ENCODE measurements at places on chromosomes 4 and X.

GRCh38 chrX:42237956-42238355 is 314.6 kb upstream of the CASK start:
- no peak for DNase-seq

GRCh38 chrX:68261060-68261672 is 172.1 kb downstream of the OPHN1 start:
- DNase-seq: no peak

DNA sequence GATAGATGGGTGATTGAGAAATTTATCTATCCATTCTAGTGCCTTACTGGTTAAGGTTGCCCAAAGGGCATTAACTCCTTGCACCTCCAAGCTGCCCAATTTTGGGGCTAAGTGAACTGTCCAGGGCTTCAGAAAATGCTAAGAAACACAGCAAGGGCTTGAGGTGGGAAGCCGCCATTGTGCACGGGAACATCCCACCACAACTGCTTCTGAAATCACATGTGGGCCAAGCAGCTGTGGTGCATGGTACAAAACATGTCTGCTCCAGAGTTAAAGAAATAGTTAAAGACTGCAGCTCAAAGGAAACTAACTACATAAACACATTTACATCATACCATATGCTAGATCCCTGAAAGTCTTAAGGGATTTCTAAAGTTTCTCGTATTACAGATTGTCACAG is 144.3 kb upstream of the NDST3 start:
- no peak for DNase-seq

DNA sequence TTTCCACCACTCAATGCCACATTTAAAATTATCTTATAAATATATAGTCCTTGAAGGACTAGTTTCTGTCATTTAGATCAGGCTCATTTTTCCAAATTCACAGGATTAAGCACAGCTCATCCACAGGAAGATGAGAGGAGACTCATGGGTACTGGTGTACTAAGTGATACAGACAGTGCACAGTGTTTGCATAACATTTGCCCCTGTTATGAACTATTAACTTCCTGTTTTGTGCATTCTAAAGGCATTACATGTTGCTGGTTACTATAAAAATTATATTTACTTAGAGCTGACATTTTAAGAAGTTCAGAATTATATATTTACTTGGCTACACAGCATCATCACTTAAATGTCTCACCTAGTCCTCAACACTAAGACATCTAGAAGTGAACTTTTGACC is 772.0 kb downstream of the TECRL start:
- no peak for DNase-seq

GRCh38 chrX:150544835-150545770 is 23.3 kb upstream of the MTM1 start:
- DNase-seq: no peak

- no peak for DNase-seq
Measured at GRCh38 chr4:17557880-17558279, 19.1 kb upstream of the LAP3 start.

- DNase-seq: no peak
Measured at GRCh38 chr4:152424977-152425376, 110.9 kb downstream of the FBXW7 start.

DNA sequence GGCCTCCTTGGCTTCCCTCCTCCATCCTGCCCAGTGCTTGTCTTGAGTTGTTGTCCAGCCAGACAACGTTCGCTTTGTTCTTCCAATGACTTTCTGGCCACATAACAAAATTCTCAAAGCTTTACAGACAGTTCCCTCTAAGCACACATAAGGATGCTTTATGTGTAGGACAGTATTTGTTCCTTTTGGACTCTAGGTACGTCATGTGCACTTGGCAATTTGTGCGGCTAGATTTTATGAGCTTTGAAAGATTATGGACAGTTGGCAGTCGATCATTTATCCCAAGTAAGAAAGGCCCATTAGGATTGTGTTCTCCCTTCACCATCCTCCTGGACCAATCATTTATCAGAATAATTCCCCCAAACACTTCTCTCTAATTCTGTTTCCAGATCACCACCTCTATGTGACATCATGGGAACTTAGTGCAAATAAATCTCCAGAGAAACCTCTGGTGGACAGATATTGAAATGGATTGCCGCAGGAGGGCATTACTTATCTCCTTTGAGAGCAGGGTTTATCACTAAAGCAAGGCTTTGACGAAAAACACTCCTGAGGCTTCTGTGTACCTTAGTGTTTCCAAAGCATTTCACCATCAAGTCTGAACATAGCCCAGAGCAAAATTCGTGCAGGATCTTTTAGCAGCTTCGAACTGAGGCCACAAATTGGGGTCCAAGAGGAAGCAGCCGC is 77.4 kb upstream of the BMPR1B start:
- no peak for DNase-seq

DNA sequence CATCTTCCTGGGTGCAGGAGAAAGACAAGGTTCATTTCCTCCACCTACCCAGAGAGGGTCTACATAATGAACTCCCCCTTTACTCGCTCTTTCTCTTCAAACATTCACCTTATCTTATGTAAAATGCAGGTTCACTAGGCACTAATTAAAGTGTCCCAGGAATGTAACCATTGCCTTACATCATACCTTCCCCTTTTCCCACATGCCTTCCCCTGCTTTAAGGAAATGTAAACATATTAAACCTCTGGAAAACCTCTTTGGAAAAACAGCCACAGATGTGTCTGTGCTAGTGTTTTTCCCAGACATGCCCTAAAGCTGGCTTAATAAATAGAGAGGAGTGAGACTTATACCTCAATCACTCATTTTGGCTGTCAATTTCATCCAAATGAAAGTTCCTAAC is 15.8 kb downstream of the TBC1D9 start:
- DNase-seq: no peak

DNA sequence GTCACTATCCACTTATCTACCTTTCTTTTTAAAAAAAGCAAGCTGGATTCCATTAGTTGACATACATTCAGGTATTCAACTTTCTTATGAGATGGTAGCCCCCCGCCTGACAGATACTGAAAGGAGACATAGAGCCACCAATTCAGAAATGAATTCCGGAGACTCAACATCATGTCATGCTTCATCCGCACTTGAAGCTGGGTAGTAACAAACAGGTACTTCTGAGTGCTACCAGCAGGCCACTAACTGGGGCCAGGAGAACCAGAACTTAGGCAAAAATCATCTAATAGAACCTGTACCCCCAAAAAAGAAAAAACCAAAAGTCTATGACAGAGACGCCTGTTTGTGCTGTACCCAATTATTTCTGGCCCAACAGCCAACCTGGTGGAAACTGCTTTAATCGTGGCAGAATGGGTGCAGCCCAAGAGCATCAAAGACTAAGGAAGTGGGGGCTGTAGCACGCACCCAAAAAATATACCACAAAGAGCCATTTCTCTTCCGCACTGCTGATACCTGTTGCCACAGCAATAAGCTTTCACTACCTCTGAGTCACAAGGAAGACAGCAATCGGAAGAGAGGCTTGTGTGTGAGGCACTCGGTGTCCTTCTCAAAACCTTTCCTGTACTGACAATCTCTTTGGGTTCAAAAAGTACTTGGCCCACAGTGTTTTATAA is 84.8 kb downstream of the AFAP1 start:
- DNase-seq: no peak

GRCh38 chr4:108885211-108885610 is 122.4 kb upstream of the ETNPPL start:
- DNase-seq: no peak
